ENCODE measurements at places on chromosomes 4 and X. TPM values are rescaled to one million over a fixed set of nuclear protein-coding genes. Genes with fewer than 3 reads are reported as not detected.

The CLTRN gene
- 0.07 TPM for total RNA-seq

The ARX gene
- not detected for total RNA-seq

The JCHAIN gene
- not detected for total RNA-seq

The TRAPPC2 gene
- 12.5 TPM for total RNA-seq

The ANKRD50 gene
- 24.2 TPM for total RNA-seq

The H2BW2 gene
- not detected for total RNA-seq

The VGLL1 gene
- total RNA-seq, result not detected

The AKAP14 gene
- not detected for total RNA-seq

The AMOT gene
- total RNA-seq, result 1.6 TPM

The SOD3 gene
- total RNA-seq, result 0.07 TPM

The PPBP gene
- total RNA-seq, result not detected

The ASB9 gene
- 27.0 TPM for total RNA-seq

The TAF7L gene
- 1.00 TPM for total RNA-seq

The GIMD1 gene
- not detected for total RNA-seq

The ADH1C gene
- total RNA-seq, result not detected

Data from mammary microvascular endothelial cell (primary cell).